ENCODE measurements at places on chromosomes 12 and 14.

- DNase-seq = no peak
Observed at GRCh38 chr12:110741341-110742095, 1.2 kb downstream of the PPP1CC start.

- DNase-seq = no peak
Observed at GRCh38 chr12:112901271-112901670, 5.5 kb upstream of the OAS1 start.

GRCh38 chr12:111685322-111685810 lies 390 bp downstream of the BRAP start:
- no peak for DNase-seq

GRCh38 chr12:74971201-74971600 lies 238.4 kb downstream of the KCNC2 start:
- no peak for DNase-seq

DNA sequence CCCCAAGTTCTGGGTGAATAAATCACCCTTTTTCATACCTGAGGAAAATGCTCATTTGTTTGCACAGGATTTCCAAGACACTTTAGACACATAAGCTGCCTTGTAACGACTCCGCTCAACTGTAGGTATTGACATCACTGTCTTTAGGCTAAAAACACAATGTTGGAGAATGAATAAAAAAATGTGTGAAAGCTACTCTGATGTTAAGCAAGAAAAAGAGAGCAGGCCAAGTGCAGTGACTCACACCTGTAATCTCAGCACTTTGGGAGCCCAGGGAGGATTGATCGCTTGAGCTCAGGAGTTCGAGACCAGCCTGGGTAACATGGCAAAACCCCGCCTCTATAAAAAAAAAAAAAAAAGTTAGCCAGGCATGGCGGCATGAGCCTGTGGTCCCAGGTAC lies 11.1 kb upstream of the CIPC start:
- no peak for DNase-seq

GRCh38 chr12:30251546-30251945 lies 444.1 kb downstream of the IPO8 start:
- DNase-seq = no peak

- DNase-seq = no peak
Observed at GRCh38 chr12:112353393-112353792, 28.8 kb downstream of the HECTD4 start.

DNA sequence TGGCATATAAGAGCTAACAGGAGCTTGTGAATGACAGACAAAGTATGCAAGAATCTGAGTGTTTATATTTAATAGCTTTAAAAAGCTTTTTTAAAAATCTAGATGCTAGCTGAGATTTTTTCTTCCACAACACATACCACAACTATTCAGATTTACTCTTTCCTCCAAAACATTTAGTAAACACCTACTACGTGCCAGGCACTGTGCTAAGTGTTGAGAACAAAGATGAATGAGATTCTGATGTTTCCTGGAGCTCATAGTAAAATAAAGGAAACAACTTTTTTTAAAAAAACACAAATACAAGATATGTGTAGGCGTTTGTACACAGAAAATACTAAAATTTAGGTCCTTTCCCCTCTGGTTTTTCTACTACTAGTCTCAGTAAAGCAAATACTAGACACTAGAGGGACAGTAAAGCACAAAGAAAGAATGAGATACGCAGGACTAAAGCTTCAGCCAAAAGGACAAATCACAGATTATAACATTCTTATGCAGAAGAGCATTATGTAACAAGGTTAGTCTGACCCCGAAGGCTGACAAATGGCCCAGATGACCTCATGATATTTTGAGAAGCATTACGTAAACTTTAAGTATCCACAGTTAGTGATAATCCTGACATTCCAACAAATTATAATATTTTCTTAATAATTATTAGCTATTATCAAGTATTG lies 78.6 kb upstream of the PAWR start:
- DNase-seq = no peak

All from esophagus squamous epithelium (tissue), 5 donors.